GM23338 (cell line): ENCODE measurements at places on chromosomes 6 and 20. TPM values are rescaled to one million over a fixed set of nuclear protein-coding genes. Genes with fewer than 3 reads are reported as not detected.

The SOX12 gene
- 29.0 and 32.0 TPM in 2 replicates for total RNA-seq

The PSORS1C2 gene
- total RNA-seq, result not detected in 2 replicates

GRCh38 chr6:108690326-108691049 is 129.8 kb downstream of the FOXO3 start:
- no peak for DNase-seq

DNA sequence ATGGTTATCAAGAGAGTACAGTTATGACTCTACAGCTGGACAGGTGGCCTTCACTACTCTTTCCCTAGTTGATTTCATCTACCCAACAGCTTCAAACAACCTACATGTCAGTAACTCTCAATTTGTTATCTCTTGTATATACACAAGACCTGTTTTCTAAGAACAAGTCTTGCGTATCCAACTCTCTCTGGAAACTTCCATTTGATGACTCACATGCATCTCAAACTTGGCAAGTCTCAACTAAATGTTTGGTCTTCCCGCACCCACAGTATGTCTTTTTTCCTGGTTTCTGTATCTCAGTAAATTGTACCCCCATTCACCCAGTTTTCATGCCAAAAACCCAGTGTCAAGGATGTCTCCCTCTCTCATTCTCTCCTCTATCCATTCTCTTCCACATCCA is 97.7 kb downstream of the BTBD9 start:
- no peak for DNase-seq

- DNase-seq, result no peak
These were observed 70.4 kb downstream of the BACH2 start for GRCh38 chr6:90226257-90226656.

DNA sequence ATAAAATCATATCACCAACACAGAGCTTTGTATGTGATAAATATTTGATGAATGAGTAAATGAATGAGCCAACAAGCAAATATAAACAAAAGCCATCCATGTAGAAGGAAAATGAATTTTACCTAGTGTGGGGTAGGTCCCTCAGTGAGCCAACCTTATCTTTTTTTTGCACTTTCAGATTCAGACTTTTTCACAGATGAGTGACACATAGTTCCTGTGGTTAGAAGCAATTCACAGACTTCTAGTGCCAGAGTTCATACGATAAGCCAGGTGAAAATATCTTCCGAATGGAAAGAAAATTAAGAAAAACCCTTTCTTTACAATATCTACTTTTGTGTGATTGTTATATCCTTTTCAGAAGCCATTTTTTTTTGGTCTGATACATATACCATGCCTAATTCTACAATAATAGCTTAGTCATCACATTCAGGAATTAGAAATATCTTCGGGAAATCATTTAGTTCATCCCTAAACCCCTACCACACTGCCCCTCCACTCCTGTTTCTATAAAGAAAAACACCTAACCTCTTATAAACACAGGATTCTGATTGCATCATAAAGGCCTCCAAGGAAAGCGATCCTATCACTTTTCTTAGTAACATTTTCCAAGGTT is 82.7 kb upstream of the CNR1 start:
- no peak for DNase-seq

- DNase-seq, result peak; percentile 63
These were observed 75.2 kb downstream of the PRL start for GRCh38 chr6:22221630-22222029.

DNA sequence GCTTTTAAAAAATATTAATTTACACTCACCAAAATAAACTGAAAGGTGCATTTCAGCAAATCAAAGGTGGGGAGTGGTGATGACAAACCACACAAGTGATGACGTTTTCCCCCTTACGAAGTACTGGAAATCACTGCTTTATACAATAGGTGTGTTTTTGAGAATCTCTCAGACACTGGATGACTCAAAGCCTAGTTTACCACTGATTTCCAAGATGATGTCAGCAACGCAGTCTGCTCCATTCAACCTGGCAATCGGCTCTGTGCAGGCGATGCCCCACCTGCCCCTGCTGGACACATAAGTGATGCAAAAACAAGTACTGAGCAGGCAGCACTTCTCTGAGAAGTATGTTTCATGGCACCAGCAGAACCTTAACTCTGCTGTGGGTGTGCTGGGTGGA is 114.4 kb downstream of the SOD2 start:
- no peak for DNase-seq

DNA sequence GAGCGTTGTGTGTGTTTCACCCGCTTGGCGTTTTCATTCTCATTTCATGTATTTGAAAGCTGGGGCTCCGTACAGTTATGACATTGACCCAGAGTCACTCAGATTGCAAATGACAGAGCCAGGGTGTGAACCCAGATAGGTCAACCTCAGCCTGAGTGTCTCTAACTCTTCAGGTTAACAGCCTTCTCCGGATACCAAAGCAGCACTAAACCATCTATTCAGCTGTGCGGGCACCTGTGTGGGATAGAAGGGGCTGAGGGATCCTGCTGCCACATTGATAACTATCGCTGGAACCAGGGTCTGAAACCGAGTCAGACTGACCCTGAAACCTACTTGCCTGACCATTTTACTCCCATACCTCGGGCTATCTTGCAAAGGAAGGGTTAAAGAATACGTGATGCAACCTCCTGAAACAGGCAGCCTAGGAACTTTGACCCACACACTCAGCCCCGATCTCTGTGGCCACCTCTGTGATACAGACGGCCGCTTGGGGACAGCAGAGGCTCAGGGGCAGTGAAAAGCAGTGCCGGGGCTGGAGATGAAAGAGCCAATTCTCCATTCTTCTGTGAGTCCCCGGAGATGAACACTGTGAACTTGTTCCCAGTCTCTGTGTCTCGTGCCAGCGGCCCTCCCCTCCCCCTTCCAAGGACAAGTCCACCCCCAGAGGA is 233.5 kb upstream of the QKI start:
- peak; percentile 86 for DNase-seq

The TMEM170B gene
- total RNA-seq, result 6.9 and 8.6 TPM in 2 replicates

The CST3 gene
- total RNA-seq, result 51.8 and 70.7 TPM in 2 replicates
